ENCODE measurements at places on chromosomes 6 and 20. TPM values are rescaled to one million over a fixed set of nuclear protein-coding genes. Genes with fewer than 3 reads are reported as not detected.

Gene MYLIP
- 44.4 TPM for total RNA-seq

Gene PCSK2
- 61.2 TPM for total RNA-seq

- no peak for DNase-seq
Measured at GRCh38 chr6:122803171-122803661, 14.2 kb downstream of the SMPDL3A start.

DNA sequence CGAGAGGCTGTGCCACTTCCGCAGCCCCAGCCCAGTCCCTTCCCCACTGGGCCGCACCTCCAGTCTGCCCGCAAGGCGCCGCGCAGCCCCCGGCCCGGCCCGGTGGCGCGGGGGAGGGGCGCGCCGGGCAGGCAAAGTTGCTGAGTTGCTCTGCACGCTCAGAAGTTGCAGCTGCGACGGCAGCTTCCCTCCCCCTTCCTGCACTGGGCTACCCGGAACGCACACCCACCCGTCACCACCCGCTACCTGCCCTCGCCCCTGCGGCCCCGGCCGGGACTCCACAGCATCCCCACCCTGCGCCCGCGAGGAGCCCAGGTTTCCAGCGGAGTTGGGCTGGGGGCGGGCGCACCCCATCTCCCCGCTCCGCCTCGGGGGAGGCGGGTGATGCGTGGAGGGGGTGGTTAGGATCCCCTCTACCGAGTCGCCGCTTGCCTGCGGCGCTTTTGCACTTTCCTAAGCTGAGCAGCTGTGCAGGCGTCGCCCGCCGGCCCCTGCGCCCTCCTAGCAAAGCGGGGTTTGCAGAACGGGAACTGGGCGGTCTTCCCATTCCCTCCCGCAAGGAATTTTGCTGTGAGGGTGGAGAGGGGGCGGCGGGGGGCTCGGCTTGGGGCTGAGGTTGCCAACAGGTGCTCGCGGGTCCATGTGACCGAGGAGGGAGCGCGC, 55.9 kb upstream of the RREB1 start:
- peak; percentile 75 for DNase-seq

DNA sequence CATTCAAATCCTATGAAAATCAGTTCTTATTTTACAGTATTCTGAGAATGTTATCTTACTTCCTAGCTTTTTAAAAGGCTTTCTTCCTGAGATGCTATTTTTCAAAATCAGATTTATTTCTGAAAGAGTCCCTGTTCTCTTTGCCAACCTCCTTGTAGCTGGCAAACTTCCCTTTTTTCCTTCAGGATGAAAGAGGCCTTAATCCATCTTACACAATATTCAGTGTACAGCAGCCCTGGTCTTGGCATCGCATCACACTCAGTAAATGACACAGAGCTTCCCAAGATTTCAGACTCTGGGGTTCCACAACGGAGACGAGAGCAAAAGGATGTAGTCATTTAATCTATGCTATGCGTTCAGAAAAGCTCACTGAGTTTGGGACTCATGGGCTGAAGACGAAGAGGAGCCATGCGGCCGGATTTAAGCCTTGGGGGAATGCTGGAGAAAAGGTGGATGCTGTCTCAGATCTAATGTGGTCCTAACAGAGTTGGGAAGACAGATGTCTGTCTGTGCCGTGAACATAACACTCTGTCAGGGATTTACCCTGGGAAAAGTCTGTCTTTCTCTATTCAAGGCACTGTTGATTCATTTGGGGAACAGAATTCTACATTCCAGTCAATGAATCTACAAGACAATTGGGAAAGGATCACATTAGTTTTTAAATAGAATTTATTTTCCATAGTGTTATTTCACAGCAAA, 616.4 kb upstream of the AGPAT4 start:
- no peak for DNase-seq
